ENCODE measurements at places on chromosomes 16 and 17. TPM values are rescaled to one million over a fixed set of nuclear protein-coding genes. Genes with fewer than 3 reads are reported as not detected.

- no peak overlapping the region for H3K27ac ChIP-seq
- no peak for DNase-seq
- H3K36me3 ChIP-seq, result peaks cover 12% of the 10 kb centered on the region
- H3K4me1 ChIP-seq, result peaks cover 11% of the 10 kb centered on the region
- no peak overlapping the region for H3K4me3 ChIP-seq
- peaks cover 3% of the 10 kb centered on the region for H3K27me3 ChIP-seq
Observed at GRCh38 chr16:84176192-84177053, 10.4 kb downstream of the TAF1C start.

GRCh38 chr16:15894571-15895374 is 6.4 kb upstream of the CEP20 start:
- H3K4me1 ChIP-seq, result peaks cover 28% of the 10 kb centered on the region
- H3K4me3 ChIP-seq, result no peak overlapping the region
- H3K36me3 ChIP-seq, result no peaks in the 10 kb centered on the region

DNA sequence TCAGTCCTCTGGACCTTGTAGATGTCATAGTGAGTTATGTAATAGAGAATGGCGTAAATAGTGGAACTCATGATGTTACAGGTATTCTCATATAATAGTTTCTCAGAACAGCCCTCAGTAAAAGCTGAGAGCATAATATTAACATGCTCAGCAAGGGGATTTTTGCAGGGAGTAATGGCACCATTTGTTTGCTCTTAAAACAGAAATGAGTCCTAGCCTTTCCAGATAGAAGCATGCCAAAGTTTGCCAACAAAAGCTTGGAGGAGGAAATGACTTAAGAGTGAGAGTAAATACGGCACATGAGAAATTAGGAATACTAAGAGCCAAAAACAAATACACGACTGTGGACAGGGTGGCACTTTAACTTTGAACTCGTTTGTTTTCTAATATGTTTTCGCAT is 198.4 kb downstream of the ANKFN1 start:
- H3K4me1 ChIP-seq, result no peaks in the 10 kb centered on the region
- H3K36me3 ChIP-seq, result no peaks in the 10 kb centered on the region
- no peak for DNase-seq

PPM1E gene
- not detected for total RNA-seq

DNA sequence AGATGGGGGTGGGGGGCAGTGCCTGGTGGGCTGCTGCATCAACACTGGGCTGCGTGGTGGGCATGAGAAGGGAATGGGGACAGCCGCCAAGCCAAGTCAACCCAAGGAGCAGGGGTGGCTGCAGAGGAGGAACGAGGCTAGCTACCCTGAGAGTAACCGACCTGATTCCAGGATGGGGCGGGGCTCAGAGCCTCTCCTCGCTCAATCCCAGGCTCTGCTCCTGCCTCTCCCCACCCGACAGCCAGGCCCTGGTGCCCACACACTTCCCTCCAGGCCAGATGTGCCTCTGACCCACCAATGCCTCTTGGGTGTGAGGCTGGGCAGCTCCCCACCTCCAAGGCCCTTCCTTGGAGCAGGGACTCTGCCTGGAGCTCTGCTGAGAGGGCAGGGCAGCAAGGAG is 2.7 kb downstream of the NPTX1 start:
- H3K27ac ChIP-seq, result no peak overlapping the region
- H3K4me1 ChIP-seq, result peaks cover 23% of the 10 kb centered on the region
- DNase-seq, result no peak

TTLL6 gene
- total RNA-seq, result not detected

- H3K36me3 ChIP-seq, result no peaks in the 10 kb centered on the region
- no peak overlapping the region for H3K4me3 ChIP-seq
- peaks cover 15% of the 10 kb centered on the region for H3K27me3 ChIP-seq
- H3K4me1 ChIP-seq, result no peaks in the 10 kb centered on the region
- H3K27ac ChIP-seq, result no peak overlapping the region
Observed at GRCh38 chr17:5786510-5786875, 202.2 kb upstream of the NLRP1 start.

GRCh38 chr16:80390046-80390445 is 150.7 kb upstream of the DYNLRB2 start:
- no peaks in the 10 kb centered on the region for H3K36me3 ChIP-seq
- no peak overlapping the region for H3K27ac ChIP-seq
- H3K4me3 ChIP-seq, result no peak overlapping the region
- H3K27me3 ChIP-seq, result peaks cover 2% of the 10 kb centered on the region

GRCh38 chr17:330993-331701 is 21.5 kb downstream of the RPH3AL start:
- no peak overlapping the region for H3K27ac ChIP-seq
- H3K36me3 ChIP-seq, result no peaks in the 10 kb centered on the region
- H3K4me3 ChIP-seq, result peak overlapping the region; percentile 63
- H3K4me1 ChIP-seq, result peaks cover 5% of the 10 kb centered on the region

DNA sequence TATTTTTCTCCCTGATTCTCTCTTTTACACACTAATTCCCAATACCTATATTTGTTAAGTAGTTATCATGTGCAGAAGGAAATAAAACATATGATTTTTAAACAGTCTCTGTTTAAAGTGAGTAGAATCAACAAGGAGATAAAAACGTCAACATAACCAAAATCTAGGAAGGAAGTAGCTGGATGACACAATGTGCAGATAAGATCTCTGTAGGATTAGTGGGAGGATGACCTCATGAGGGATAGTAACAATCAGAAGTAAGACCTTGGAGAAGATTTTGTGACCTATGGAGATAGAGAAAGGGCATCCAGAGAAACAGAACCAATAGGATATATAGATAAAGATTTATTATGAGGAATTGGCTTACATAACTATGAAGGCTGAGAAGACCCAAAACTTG is 262.6 kb upstream of the CDH11 start:
- no peaks in the 10 kb centered on the region for H3K4me1 ChIP-seq
- no peak overlapping the region for H3K27ac ChIP-seq
- H3K36me3 ChIP-seq, result no peaks in the 10 kb centered on the region
- H3K27me3 ChIP-seq, result no peaks in the 10 kb centered on the region

DNA sequence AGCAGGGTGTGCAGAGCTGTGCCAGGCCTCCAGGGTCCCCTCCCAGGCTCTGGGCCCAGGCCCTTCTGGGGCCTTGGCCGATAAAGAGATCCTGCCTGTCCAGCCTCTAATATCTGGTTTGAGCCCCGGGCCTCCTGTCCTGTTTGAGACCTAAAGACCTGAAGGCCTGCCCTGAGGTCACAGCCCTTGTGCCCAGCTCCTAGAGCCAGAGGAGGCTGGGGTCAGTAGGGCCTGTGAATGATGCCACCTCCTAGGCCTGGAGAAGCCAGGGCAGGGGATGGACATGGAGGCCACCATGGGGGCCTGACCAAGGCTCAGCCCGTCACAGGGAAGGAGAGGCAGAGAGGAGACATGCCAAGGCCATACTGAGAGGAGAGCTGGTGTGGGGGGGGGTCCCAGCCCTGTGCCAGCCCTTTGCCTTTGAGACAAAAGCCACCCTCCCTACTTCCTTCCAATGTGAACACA is 7.4 kb downstream of the KCNH6 start:
- H3K27me3 ChIP-seq, result peaks cover 4% of the 10 kb centered on the region
- DNase-seq, result no peak
- no peaks in the 10 kb centered on the region for H3K36me3 ChIP-seq
- H3K27ac ChIP-seq, result no peak overlapping the region
- no peak overlapping the region for H3K4me3 ChIP-seq

- no peak overlapping the region for H3K27ac ChIP-seq
- no peak for DNase-seq
- H3K4me1 ChIP-seq, result peaks cover 20% of the 10 kb centered on the region
- no peak overlapping the region for H3K4me3 ChIP-seq
Observed at GRCh38 chr17:17129466-17129865, 76.7 kb downstream of the PLD6 start.

DNA sequence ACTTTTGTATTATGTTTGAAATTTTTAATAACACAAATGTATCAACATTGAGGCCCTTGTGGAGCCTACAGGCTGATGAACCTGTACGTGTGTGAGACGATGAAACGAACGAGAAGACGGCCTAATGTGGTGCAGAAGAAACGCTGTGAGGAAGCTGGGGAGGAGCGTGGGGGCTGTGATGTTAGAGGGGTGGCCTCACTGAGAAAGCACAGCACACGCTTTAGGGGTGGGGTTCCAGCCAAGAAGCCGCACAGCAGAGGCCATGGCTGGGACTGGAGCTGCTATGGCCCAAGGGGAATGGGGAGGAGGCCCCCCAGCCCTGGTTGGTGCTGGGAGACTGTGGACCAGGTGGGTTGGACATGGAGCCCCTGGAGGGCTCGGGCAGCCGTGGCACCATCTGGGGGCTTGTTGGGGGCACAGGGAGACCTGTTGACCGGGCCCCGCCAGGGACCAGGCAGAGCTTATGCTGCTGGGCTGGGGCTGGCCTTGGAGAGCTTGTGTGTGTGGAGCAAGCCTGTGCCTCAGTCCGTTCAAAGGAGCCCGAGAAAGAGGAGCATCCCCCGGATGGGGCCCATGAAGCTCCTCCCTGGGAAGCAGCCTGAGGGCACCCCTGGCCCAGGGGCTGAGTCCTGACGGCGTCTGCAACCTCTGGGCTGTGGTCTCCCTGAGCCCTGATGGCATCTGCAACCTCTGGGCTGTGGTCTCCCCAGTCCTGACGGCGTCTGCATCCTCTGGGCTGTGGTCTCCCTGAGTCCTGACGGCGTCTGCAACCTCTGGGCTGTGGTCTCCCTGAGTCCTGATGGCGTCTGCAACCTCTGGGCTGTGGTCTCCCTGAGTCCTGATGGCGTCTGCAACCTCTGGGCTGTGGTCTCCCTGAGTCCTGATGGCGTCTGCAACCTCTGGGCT is 44.7 kb downstream of the METRNL start:
- DNase-seq, result no peak
- H3K27me3 ChIP-seq, result peaks cover 36% of the 10 kb centered on the region
- no peak overlapping the region for H3K27ac ChIP-seq
- no peak overlapping the region for H3K4me3 ChIP-seq
- H3K36me3 ChIP-seq, result no peaks in the 10 kb centered on the region

PTX4 gene
- not detected for total RNA-seq

- H3K27ac ChIP-seq, result peak overlapping the region; percentile 72
- H3K36me3 ChIP-seq, result peaks cover 60% of the 10 kb centered on the region
- no peak overlapping the region for H3K4me3 ChIP-seq
- H3K4me1 ChIP-seq, result peaks cover 7% of the 10 kb centered on the region
- DNase-seq, result peak; percentile 68
Observed at GRCh38 chr16:66728117-66728787, 23.2 kb downstream of the DYNC1LI2 start.

- H3K4me1 ChIP-seq, result peaks cover 6% of the 10 kb centered on the region
- H3K27ac ChIP-seq, result no peak overlapping the region
- H3K4me3 ChIP-seq, result no peak overlapping the region
- H3K36me3 ChIP-seq, result no peaks in the 10 kb centered on the region
- DNase-seq, result no peak
Observed at GRCh38 chr17:35148144-35148543, 527 bp downstream of the UNC45B start.

- no peaks in the 10 kb centered on the region for H3K27me3 ChIP-seq
- H3K4me1 ChIP-seq, result peaks cover 39% of the 10 kb centered on the region
- peaks cover 48% of the 10 kb centered on the region for H3K36me3 ChIP-seq
- no peak overlapping the region for H3K27ac ChIP-seq
Observed at GRCh38 chr16:66890799-66891198, 10.5 kb downstream of the PDP2 start.

PLA2G15 gene
- 7.2 TPM for total RNA-seq

DNA sequence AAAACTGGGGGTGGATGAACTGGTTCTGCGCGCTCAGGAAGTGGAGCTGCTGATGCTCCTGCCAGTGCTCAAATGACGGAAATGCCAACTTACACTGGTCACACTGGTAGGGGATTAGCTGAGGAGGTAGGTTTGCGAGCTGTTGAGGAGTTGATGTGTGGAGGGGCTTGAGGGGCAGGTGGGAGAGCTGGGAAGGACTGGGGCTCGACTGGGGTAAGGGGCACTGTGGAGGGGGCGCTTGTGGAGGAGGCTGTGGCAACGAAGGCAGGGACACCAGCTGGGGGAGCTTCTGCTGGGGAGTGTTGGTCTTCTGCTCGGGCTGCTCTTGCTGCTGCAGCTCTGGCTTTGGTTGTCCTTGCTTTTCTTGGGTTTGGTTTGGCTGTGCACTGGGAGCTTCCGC is 252.9 kb downstream of the ZFHX3 start:
- DNase-seq, result no peak
- no peaks in the 10 kb centered on the region for H3K4me1 ChIP-seq
- H3K36me3 ChIP-seq, result no peaks in the 10 kb centered on the region

DNA sequence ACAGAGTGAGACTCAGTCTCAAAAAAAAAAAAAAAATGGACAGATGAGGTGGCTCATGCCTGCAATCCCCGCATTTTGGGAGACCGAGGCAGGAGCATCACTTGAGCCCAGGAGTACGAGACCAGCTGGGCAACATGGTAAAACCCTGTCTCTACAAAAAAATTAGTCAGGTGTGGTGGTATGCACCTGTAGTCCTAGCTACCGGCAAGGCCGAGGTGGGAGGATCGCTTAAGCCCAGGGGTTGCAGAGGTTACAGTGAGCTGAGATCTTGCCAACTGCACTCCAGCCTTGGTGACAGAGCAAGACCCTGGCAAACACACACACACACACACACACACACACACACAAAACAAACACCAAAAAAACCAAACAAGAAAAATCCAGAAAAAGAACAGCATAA is 7.7 kb upstream of the ENGASE start:
- H3K36me3 ChIP-seq, result no peaks in the 10 kb centered on the region
- H3K27ac ChIP-seq, result no peak overlapping the region
- no peak for DNase-seq
- H3K27me3 ChIP-seq, result peaks cover 5% of the 10 kb centered on the region
- H3K4me1 ChIP-seq, result peaks cover 4% of the 10 kb centered on the region

METTL26 gene
- 146 TPM for total RNA-seq

ATMIN gene
- 33.5 TPM for total RNA-seq

GRCh38 chr16:342455-343213 is 9.9 kb downstream of the AXIN1 start:
- H3K27me3 ChIP-seq, result no peaks in the 10 kb centered on the region
- H3K4me1 ChIP-seq, result peaks cover 35% of the 10 kb centered on the region
- no peak for DNase-seq
- H3K4me3 ChIP-seq, result no peak overlapping the region

DNA sequence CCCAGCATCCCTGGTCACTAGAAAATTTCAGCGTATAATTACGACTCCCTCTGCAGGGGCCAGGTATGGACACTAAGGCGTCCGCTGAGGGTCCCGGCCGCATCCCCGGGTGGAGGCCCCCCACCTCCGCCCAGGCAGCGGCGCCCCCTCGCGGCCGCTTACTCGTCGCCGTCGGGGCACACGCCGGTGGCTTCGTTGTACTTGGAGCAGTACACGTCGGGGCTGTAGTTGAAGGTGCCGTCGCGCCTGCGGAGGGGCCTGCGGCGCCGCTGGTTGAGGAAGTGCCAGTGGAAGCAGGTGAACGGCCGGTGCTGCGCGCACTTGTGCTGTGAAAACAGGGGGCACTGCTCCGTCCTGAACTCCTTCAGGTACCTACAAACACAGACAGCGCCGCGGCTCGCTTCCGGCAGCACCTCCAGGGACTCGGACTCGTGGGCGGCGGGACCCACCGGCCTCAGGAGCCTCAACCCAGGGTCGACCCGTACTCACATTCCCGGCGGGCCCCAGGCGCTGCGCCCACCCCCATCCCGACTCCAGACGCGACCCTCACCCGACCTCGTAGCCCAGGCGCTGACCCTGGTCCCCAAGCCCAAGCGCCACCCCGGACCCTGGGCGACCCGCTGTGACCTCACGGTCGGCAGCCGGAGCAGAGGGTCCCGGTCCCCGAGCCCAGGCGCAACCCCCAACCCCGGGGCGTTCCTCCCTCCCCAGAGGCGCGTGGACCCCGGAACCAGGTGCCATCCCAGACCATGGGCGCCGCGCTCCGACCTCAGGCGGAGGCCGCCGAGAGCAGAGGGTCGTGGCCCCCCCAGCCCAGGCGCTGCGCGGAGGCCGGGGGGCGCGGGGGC is 596 bp downstream of the UNKL start:
- H3K27me3 ChIP-seq, result no peaks in the 10 kb centered on the region
- H3K27ac ChIP-seq, result peak overlapping the region; percentile 87
- peaks cover 16% of the 10 kb centered on the region for H3K36me3 ChIP-seq
- H3K4me1 ChIP-seq, result peaks cover 16% of the 10 kb centered on the region
- peak overlapping the region; percentile 85 for H3K4me3 ChIP-seq
- DNase-seq, result peak; percentile 91

PSMD12 gene
- 93.6 TPM for total RNA-seq

Measured in activated CD4-positive, alpha-beta T cell treated with anti-CD3 and anti-CD28 coated beads, Interleukin-2, amount 10 ng/mL, durations not matched to agents 24 days and 14 days (primary cell).